ENCODE measurements at places on chromosomes 3 and 15.

DNA sequence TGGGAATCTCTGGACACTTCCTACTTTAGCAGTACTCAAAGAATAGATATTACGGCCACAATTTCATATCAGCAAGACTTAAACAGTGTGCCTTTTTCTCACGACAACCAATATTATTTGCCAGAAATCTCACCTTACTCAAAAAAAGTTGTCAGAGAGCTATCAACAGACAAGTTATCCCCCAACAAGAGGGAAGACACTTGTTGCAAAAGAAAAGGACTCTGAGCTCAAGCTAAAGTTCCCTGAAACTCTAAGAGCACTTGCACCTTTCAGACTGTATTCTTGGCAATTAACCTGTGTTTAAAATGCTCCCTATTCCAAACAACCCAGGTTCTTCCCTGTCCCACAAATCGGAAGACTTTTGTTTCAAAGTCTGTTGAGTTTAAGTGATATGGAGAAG, 4.5 kb downstream of the LRIG1 start:
- H3K4me1 ChIP-seq: peaks cover 14% of the 10 kb centered on the region
- H3K4me3 ChIP-seq: no peak overlapping the region
- DNase-seq: no peak
- peak overlapping the region; percentile 15 for H3K27ac ChIP-seq

GRCh38 chr15:45307230-45307924, 55.3 kb downstream of the SLC28A2 start:
- no peak for DNase-seq
- no peaks in the 10 kb centered on the region for H3K27me3 ChIP-seq
- H3K4me1 ChIP-seq: no peaks in the 10 kb centered on the region

DNA sequence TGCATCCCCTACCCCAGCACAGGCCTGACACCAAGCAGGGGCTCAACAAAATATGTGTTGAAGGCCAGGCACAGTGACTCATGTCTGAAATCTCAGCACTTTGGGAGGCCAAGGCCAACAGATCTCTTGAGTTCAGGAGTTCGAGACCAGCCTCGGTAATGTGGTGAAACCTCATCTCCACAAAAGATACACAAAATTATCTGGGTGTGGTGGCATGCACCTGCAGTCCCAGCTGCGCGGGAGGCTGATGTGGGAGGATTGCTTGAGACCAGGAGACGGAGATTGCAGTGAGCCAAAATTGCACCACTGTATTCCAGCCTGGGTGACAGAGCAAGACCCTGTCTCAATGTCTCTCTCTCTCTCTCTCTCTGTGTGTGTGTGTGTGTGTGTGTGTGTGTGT, 30.7 kb upstream of the CYP11A1 start:
- no peak overlapping the region for H3K4me3 ChIP-seq
- H3K27me3 ChIP-seq: no peaks in the 10 kb centered on the region
- no peaks in the 10 kb centered on the region for H3K4me1 ChIP-seq
- no peak overlapping the region for H3K27ac ChIP-seq
- no peaks in the 10 kb centered on the region for H3K36me3 ChIP-seq
- no peak for DNase-seq

- no peak overlapping the region for H3K4me3 ChIP-seq
- no peak for DNase-seq
- no peak overlapping the region for H3K27ac ChIP-seq
- H3K36me3 ChIP-seq: peaks cover 5% of the 10 kb centered on the region
- H3K4me1 ChIP-seq: peaks cover 3% of the 10 kb centered on the region
These were observed 30.2 kb downstream of the ZBTB11 start for GRCh38 chr3:101646726-101647125.

GRCh38 chr3:18441551-18441950, 16.4 kb upstream of the SATB1 start:
- H3K27me3 ChIP-seq: peaks cover 6% of the 10 kb centered on the region
- H3K27ac ChIP-seq: no peak overlapping the region
- no peak overlapping the region for H3K4me3 ChIP-seq
- H3K36me3 ChIP-seq: no peaks in the 10 kb centered on the region
- no peak for DNase-seq

GRCh38 chr15:76153241-76154197, 93.7 kb downstream of the TMEM266 start:
- no peak overlapping the region for H3K27ac ChIP-seq
- H3K4me3 ChIP-seq: no peak overlapping the region
- no peak for DNase-seq

DNA sequence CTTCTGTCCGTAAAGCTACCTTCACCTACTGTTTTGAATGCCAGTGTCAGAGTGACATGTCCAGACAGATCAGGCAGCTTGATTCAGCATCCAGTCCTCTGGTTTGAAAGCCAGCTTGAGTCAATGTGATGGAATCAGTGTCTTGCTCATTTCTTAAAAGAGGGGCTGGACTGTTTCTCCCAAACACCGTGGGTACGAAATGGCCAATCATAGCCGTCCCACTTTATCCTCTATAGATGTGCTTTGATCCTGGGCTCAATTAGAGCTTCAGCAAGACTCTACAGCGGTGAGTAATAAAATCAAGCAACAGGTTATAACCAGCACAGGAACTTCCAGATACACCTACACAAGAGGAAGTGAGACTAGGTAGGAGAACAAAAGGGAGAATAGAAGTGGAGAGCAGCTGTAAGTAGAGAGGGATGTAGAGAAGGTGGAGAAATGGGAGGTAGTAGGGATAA, 17.0 kb upstream of the OR5K1 start:
- H3K36me3 ChIP-seq: no peaks in the 10 kb centered on the region
- no peak overlapping the region for H3K4me3 ChIP-seq
- H3K4me1 ChIP-seq: no peaks in the 10 kb centered on the region

- no peak overlapping the region for H3K27ac ChIP-seq
- DNase-seq: no peak
- H3K4me3 ChIP-seq: no peak overlapping the region
- no peaks in the 10 kb centered on the region for H3K27me3 ChIP-seq
These were observed 22.0 kb upstream of the PIGZ start for GRCh38 chr3:196990601-196991007.

GRCh38 chr3:64894006-64894405, 206.2 kb upstream of the ADAMTS9 start:
- H3K27me3 ChIP-seq: no peaks in the 10 kb centered on the region
- no peak overlapping the region for H3K4me3 ChIP-seq
- no peak for DNase-seq
- no peak overlapping the region for H3K27ac ChIP-seq
- H3K36me3 ChIP-seq: no peaks in the 10 kb centered on the region

- H3K27me3 ChIP-seq: no peaks in the 10 kb centered on the region
- no peaks in the 10 kb centered on the region for H3K4me1 ChIP-seq
- no peak overlapping the region for H3K27ac ChIP-seq
- DNase-seq: no peak
- H3K4me3 ChIP-seq: no peak overlapping the region
These were observed 80.0 kb downstream of the MITF start for GRCh38 chr3:69819282-69819681.

DNA sequence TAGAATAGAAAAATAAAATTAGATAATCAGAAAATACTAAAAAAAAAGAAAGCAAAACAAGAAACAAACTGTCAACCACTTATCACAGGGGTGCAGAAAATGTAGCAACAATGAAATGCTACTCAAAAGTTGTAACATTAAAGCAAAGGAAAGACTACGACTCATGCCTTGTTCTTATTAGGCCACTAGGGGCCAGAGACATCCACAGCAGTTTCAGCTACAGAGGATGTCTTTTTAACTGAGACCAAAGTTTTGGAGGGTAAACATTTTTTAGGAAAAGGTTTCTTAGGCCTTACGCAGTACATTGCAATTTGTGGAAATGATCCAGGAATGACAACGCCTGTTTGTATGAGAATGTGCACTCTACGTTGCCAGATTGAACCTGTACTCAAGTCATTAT, 15.4 kb upstream of the CADM2 start:
- H3K36me3 ChIP-seq: no peaks in the 10 kb centered on the region
- no peak for DNase-seq
- H3K4me1 ChIP-seq: no peaks in the 10 kb centered on the region
